ENCODE measurements at places on chromosomes 7 and 10.

GRCh38 chr10:89783406-89783805 is 82.0 kb downstream of the KIF20B start:
- DNase-seq: no peak

- DNase-seq: no peak
These were observed 546.7 kb downstream of the MAGI2 start for GRCh38 chr7:78906735-78907134.

DNA sequence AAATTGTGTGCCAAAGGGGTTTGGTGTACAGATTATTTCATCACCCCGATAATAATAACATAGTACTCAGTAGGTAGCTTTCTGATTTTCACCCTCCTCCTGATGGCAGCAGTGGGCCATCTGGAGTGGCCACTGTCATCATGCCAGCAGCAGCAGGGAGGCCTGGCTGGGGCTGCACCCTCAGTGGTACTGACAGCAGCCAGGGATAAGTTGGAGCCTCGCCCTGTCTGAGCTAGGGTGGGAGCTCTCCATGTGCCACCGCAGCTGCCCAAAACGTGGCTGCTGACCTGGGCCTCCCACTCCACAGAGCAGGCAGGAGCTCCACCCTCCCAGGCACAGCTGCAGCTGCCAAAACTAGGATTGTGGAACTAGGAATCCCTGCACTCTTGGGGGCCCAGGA is 700.8 kb upstream of the KCND2 start:
- no peak for DNase-seq

DNA sequence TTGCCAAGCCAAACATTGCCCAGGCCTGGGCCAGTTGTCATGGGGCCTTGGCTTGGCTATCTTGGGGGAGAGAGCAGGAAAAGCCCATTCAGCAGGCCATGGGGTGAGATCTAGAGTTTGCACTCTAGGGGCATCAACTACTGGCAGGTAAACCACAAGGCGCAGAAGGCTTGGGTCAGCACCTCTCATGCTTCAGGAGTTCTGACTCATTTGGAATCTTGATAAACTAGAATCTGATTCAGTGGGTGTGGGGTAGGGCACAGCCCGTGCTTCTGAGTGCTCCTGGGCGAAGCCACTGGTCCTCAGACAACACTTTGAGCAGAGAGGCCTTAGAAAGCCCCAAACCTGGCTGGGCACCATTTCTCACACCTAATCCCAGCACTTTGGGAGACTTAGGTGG is 81.1 kb downstream of the RGS10 start:
- no peak for DNase-seq

DNA sequence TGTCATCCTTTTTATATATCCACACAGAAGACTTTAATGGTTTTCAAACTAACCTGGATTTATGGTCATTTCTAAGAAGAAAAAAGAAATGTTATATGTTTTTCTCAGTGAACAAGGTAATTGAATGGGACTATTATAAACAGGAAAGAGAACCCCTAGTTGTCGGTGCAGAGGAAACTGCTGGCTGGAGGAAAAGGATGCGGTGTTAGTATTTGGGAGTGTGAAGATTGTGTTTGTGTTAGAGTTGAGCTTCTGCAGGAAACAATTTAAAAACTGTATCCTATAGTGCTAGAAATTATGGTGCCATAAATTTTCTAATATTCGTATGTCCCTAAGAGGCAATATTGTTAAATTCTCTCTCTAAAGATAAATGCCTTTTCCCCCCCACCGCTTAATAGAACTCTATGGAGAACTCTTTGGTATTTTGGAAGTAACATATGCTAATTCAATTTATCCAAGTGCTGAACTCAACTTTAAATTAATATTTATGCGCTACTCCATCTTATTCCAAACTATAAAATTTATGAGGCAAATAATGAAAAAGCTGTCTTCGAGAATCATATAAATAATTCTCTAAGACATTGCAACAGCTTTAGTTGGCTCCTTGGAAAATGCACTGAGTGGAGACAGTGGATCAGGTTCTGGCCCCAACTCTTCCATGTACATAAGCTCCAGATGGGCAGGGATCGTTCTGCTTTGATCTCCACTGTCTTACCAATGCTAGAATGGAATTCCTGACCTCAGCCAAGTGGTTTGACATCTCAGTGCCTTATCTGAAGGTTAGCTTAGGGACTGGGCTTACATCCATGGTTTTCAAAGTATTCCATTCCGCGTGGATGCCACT is 5.6 kb downstream of the BZW2 start:
- DNase-seq: no peak

DNA sequence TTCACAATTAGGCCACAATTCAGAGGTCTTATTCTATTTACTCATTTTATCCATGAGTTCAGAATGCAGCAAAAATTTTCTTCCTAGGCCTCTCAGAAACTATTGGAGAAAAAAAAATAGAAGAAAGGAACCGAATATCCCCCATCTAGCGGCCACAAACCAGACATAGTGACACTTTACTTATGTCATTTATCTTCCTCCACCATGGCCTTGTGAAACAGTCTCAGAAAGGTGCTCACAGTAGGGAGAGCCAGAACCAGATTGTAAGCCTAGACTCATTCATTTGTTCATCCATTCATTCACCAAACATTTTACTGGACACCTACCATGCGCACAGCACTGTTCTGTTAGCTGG is 16.0 kb downstream of the CREB3L2 start:
- DNase-seq: no peak

GRCh38 chr7:94325122-94325475 is 69.6 kb upstream of the COL1A2 start:
- DNase-seq: no peak

DNA sequence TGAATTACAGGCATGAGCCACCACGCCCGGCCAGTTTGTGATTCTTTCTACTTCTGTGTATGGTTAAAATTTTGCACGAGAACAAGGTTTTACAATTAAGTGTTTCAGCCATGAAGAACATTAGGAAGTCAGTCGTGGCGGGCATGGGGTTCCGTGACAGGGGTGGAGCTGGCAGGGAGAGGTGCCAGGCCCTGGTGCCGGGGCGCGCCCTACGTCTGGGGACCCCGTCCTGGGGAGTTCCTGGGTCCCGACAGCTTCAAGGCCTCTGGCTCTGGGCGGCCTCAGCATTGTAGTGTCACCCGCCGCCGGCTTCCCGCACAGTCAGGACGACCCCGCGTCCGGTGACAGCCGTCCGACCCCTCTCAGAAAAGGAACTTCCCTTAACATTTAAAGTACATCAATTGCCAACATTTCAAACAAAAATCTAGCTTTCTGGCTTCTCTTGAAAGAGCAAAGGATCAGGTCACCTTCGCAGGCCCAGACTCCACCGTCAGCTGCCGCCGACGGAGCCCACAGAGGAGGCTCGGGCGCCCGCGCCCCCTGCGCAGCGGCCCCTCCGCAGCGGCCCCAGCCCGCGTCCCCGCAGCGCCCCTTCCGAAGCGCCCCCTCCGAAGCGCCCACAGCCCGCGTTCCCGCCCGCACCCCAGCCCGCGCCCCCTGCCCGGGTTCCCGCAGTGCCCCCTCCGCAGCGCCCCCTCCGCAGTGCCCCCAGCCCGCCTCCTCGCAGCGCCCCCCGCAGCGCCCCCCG is 23.2 kb upstream of the MKI67 start:
- DNase-seq: no peak

- no peak for DNase-seq
These were observed 6.3 kb upstream of the CSGALNACT2 start for GRCh38 chr10:43131906-43132305.

GRCh38 chr10:21715531-21716195 is 181.6 kb downstream of the MLLT10 start:
- DNase-seq: no peak

GRCh38 chr10:49353026-49353894 is 42.6 kb downstream of the DRGX start:
- no peak for DNase-seq

DNA sequence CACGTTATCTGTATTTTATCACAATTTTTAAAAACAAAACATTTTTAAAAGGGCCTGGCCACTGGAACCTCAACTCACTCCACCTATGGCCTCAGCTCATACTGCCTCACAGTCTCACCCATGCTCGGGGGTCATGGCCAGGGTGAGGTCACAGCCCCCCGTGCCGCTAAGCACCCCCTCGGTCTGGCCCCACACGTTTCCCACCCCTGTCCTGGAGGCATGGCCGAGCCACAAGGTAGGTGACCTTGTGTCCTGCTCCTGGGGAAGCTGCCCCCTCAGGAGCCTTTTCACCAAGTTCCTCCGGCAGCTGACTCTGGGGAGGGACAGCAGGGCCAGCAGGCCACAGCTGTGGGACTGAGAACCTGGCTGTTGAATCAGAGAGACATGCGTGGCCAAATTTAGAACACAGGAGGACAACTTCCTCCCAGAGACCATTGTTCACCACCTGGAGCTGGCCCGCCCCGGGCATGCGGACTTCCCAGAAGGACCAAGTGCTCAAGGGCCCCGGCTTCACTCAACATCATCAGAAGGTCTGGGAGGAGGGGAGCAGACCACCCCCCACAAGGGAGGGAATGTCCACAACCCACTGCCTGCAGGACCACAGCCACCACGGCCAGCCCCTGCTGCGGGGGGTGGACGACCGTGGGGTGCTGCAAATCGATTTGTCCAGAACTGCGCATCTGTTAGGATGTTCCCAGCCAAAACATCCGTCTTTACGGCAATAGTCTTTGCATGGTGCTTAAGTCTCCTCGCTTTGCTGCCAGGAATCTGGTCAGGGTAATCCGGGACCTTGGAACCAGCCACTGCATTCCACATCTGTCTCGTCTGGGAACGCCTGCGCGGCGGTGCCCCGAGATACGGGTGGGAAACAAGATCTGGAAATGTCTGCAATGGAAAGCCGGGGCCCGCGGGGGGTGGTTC is 48.6 kb upstream of the PDGFA start:
- DNase-seq: no peak

DNA sequence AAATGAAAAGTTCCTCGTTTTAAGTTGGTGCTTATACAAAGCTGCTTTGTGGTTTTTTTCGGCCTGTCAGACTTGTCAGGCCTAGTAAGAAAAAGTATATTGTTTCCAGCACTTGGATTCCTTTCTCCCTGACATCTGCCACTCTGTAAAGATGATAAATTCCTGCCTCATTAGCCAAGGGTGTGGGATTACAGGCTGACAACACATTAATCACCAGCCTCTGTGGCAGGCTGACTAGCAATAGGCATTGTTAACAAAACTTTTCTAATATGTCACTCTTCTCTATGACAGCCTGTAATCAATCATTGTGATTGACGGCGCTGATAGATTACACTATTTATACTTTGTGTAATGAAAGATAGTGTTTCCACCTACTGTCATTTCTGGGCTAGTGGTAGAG is 682.5 kb downstream of the LRMDA start:
- peak; percentile 53 for DNase-seq

DNA sequence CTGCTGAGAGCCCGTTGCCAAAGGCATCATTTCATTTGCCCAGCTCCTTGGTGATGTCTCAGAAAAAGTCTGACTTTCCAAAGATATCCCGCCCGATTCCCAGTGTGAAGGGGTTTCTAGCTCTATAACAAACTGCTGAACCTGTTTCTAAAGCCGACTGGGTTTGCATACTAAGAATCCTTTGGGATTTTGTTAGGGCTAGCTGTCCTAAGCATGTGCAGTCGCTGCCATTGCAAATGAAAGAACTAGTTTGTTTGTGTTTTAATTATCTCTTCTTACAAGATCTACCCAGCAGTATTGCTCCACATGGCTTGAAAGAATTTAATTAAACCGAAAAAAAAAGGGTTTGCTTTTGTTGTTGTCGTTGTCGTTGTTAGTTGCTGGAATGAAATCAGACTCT is 476.6 kb downstream of the GATA3 start:
- DNase-seq: no peak

DNA sequence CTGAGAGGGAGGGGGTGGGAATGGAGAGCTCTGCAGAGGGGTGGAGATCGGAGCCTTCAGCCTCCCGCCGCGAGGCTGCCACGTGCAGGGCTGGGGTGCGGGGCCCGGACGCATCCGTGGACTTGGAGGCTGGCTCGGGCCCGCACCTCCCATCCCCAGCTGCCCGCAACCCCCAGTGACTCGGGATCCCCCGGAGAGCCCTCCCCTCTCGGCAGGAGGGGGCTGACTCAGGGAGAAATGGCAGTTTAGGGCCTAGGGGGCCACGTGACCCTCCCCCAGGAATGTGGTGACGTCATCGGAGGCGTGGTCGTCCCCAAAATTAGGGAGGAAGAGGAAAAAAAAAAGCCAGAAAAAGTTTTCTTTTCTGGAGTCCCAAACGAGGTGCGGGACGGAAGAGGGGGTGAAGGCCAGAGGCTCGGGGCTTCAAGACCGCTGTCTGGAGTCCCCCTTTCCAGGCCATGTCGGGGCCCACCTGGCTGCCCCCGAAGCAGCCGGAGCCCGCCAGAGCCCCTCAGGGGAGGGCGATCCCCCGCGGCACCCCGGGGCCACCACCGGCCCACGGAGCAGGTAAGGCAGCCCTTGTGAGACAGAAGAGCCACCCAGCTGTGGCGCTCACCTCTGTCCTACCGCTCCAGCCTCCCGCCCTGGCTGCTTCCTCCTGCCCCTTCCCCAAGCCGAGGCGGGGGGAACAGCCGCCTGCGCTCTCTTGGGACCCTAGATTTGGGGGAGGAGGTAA is at the start of gene TRIP6:
TSS of gene TRIP6 (plus strand) at position 348 of the 736 bp plus-strand sequence. CDS start at position 459, 111 bp downstream.
- DNase-seq: peak; percentile 96

- DNase-seq: no peak
These were observed 27.2 kb upstream of the NUB1 start for GRCh38 chr7:151314401-151314800.

- DNase-seq: no peak
These were observed 95.0 kb upstream of the KIAA1217 start for GRCh38 chr10:24113901-24114300.

DNA sequence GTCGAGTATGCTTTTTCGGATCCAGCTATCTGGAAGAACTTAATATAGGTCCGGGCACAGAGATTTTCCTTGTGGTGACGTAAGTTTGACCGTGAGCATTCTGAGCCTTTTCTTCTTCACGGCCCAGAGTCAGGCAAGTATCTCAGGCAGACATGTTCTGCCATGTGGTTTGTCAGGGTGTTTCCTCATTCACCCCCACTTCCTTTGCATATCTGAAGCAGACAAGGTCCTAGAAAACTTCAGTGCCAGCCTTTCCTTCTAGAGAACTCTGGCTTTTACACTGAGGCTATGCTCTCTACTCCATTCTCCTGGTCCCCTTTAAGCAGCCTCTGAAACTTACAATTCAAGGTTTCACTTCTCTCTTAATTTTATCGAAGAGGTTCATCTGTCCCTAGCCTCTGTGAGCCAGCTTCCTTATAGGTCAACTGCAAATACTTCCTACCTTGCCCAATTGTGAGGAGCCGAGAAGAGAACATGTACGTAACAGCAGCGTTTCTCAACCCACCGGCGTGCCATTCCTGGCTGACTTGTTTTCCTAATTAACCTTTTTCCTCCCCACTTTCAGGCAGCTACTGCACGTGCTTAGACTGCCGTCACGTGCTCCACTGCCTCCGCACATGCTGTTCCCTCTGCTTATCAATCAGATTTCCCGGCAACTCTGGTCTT is 47.3 kb downstream of the CDCA7L start:
- no peak for DNase-seq

DNA sequence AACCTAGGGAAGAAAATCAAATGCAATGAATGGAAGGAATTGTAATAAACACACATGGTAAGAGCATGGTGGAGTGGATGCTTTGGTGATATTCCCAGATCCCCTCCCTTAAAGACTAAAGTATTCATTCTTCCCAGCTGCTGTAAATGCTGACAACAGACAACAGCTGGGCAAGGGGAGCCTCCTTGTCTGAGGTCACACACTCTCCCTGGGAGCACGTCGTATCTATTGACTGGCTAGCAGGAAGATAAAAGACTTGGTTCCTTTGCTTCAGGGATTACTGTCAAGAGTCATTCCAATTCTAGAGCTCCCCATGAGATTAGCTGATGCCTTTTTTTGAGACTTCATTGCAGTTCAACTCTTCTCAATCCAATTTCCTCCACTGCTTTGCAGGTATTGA is 443.5 kb upstream of the ETV1 start:
- DNase-seq: no peak

GRCh38 chr7:127769696-127770400 is 117.9 kb downstream of the SND1 start:
- no peak for DNase-seq
